Hypothalamus (tissue), 51 donors: ENCODE measurements at places on chromosomes 12 and 14.

DNA sequence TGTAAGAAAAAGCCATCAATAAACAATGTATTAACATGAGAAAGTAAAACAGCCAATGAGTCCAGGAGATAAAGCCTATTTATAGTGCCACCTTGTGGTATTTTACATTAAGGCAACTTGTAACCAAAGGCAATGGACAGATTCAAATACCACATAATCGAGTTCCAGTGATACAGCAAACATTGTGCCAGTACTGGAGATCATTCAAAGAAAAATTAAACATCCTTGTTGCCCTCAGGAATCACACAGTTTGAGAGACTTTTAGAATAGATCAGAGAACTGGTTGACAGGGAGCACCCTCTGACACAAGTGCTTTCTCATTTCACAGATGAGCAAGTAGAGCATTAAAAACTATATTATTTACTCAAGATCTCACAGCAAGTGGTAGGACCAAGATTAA is 98.1 kb downstream of the DDHD1 start:
- no peak for DNase-seq

DNA sequence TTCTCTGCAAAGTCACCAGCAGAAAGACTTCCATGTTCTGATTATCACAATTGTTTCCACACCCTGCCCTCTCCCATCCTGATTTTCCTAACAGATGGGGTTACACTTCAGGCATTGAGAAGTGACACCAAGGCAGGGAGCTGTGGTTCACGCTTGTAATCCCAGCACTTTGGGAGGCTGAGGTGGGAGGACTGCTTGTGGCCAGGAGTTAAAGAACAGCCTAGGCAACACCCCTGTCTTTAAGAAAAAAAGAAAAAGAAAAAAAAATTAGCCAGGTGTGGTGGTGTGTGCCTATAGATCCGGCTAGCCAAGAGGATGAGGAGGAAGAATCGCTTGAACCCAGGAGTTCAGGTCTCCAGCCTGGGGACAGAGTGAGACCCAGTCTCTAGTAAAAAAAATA is 5.2 kb downstream of the PPP1CC start:
- no peak for DNase-seq

- no peak for DNase-seq
These were observed 8.3 kb upstream of the CHST11 start for GRCh38 chr12:104448451-104448850.

GRCh38 chr12:22034709-22035506 is 11.1 kb upstream of the CMAS start:
- DNase-seq, result no peak

DNA sequence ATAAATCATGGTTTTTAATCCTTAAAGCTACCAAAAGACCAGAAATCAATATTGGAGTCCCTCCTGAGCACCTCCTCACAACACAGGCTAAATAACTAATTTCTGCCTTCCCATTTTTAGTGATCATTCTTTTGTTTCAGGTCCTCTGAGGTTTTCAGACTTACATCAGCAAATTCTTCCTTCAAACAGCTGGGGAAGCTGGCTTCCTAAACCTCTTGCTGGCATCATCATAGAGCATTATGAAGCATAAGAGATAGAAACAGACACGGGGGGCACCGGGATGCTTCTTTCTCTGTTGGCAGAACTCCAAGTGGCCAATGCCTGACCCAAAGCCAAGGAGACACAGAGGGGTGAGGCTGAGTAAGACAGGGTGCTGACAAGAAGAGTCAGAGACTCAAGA is 47.9 kb upstream of the DBX2 start:
- no peak for DNase-seq

DNA sequence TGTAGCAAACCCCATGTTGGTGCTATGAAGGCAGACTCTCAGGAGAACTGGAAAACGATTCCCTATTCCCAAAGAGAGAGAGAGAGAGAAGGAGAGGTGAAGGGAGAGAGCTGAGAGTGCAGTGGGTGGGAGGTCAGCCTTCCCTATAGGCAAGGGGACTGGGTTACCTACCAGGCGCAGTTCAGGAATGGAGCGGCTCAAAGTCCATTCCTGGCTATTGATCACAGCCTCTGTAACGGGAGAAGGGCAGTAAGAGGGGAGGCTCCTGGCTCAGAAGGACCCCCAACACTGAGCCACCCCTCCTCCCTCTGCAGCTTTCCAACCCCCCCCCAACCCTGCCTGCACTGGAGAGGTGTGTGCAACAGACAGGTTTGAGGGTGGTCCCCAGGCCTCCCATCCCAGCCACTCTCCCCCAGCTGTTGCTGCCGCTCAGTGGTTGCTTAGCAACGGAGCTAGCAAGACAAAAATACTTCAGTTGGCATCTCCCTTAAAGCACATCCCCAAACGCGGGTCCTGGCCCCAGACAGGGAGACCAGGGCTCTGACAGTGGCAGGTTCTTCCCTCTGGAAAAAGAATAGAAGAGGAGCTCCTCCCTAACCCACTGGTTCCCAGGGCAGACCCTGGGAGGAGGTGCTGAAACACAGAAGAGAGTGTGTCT is 3.2 kb downstream of the AGAP2 start:
- no peak for DNase-seq
